ENCODE measurements at places on chromosomes 11 and 22. TPM values are rescaled to one million over a fixed set of nuclear protein-coding genes. Genes with fewer than 3 reads are reported as not detected.

Gene PGA3
- total RNA-seq, result not detected

DNA sequence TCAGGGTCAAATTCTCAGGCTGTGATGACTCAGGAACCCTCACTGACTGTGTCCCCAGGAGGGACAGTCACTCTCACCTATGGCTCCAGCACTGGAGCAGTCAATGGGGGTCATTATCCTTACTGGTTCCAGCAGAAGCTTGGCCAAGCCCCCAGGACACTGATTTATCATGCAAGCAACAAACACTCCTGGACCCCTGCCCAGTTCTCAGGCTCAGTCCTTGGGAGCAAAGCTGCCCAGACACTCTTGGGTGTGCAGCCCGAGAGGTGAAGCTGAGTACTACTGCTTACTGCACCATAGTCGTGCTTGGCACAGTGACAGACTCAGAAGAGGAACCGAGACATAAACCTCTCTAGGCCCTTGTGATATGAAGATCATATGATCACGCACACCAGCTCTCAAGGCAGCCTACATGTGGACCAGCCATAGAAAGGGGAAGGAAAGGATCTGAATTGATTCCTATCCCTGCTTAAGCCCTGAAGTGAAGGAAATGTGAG lies 58.2 kb downstream of the ZNF280B start:
- no peak for DNase-seq

DNA sequence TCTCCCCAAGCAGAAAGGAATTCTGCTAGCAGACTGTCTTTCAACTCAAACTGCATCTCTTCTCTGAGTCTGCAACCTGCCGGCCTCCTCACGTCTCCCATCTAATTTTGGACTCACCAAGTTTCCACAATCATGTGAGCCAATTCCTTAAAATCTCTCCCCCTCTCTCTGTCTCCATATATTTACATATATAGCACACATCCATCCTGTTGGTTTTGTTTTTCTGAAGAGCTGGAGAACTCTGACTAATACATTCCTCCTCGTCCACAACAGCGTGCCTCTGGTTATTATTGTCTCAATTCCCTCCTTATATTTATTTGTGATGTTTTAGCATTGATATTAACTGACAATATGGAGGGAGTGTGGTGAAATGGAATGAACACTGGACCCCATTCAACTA lies 29.6 kb upstream of the FJX1 start:
- DNase-seq, result no peak

Gene RASGRP2
- total RNA-seq, result 14.0 TPM

DNA sequence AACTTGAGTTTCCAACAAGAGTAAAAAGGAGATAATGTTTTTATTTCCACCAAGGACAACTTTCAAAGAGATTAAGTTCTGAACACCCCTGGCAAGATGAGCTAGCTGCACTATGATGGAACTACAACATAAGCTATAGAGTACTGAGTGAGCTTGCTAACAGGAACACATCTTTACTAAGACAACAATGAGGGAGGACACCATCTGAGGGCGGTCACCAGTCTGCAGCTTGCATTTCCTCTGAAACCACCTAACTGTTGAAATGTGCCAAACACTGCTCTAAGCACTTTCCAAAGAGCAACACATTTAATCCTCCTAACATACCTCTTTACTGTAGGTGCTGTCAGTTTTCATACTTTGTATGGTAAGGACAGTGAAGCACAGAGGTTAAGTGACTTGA lies 68.4 kb downstream of the TCF20 start:
- DNase-seq, result no peak

GRCh38 chr11:66555416-66555815 lies 8.7 kb downstream of the ACTN3 start:
- no peak for DNase-seq

Gene PRCP
- total RNA-seq, result 56.9 TPM

- peak; percentile 68 for DNase-seq
Observed at GRCh38 chr11:118152552-118153471, at the start of gene SCN4B. TSS of gene SCN4B (minus strand) at chr11:118152823. CDS start at chr11:118152673, 150 bp downstream.

All from Peyer's patch (tissue), 4 donors.